Right ventricle myocardium superior (tissue), 1 donor: ENCODE measurements at places on chromosomes 16 and 17. TPM values are rescaled to one million over a fixed set of nuclear protein-coding genes. Genes with fewer than 3 reads are reported as not detected.
A peak's percentile ranks its signal among the peaks of the same experiment; 100 is the strongest.

GRCh38 chr16:50255538-50255937 is 10.8 kb upstream of the ADCY7 start:
- no peak for DNase-seq

GRCh38 chr17:70655176-70655958 is 486.0 kb downstream of the KCNJ2 start:
- DNase-seq: no peak

GRCh38 chr16:77328274-77328673 is 106.6 kb downstream of the ADAMTS18 start:
- DNase-seq: no peak

- DNase-seq: no peak
Measured at GRCh38 chr17:67718325-67718941, 697 bp downstream of the NOL11 start.

DNA sequence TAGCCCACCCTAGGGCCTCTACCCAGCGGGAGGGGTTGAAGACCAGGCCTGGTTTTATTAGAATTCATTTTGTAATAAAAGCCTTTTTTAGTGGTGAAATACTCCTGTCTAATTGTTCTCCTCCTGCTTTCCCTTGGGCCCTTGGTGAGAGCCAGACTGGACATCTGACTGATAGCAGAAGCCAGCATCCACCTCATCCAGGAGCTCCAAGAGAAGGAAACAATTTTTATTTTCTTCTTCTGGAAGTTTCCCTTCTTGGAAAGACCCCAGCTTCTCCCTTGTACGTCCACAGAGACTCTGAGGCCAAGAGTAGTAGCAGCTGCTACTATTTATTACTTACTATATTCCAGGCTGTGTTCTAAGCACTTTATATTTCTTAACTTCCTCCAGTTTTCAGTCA is 4.0 kb upstream of the PHKG2 start:
- DNase-seq: no peak

The OR1F1 gene
- not detected for total RNA-seq

- DNase-seq: peak; percentile 90
Measured at GRCh38 chr16:56637814-56638750, at the start of gene MT1A. TSS of gene MT1A (plus strand) at chr16:56638666. CDS start at chr16:56638739, 73 bp downstream.

- DNase-seq: no peak
Measured at GRCh38 chr17:7971651-7972050, 30.8 kb upstream of the GUCY2D start.

DNA sequence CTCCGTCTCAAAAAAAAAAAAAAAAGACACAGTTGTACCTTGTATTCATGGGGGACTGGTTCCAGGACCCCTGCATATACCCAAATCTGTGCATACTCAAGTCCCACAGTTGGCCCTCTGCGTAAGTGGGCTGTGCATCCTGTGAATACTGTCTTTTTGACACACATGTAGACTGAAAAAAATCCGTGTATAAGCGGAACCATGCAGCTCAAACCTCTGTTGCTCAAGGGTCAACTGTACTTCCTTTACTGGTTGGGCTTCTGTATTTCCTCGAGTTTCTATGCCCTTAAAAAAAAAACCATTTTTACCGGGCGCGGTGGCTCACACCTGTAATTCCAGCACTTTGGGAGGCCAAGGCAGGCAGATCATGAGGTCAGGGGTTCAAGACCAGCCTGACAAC is 52.3 kb downstream of the GRB2 start:
- no peak for DNase-seq

The SLC13A2 gene
- not detected for total RNA-seq

- no peak for DNase-seq
Measured at GRCh38 chr16:88681084-88681680, 5.1 kb downstream of the SNAI3 start.

- DNase-seq: no peak
Measured at GRCh38 chr16:64977206-64977920, 144.5 kb downstream of the CDH11 start.

- DNase-seq: no peak
Measured at GRCh38 chr17:37069087-37069486, 120.3 kb downstream of the AATF start.

The KRTAP4-9 gene
- total RNA-seq: not detected

- peak; percentile 54 for DNase-seq
Measured at GRCh38 chr17:51046514-51047384, 73.9 kb downstream of the SPAG9 start.

DNA sequence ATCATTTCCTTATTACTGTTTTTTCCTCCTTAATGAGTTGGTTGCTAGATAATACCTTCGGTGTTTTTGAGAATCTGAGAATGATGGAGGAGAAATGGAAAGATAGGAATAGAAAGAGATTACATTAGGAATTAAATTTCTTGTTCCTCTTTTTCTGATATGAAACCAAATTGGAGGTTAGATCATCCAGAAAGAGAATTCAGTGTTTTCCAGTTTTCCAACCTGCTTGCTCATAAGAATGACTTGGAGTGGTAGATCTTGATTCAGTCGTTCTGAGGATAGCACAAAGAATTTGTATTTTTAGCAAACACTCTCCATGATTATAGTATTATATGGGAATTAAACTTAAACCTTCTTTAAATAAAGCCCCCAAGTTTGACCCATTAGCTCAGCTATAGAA is 35.9 kb downstream of the PITPNC1 start:
- no peak for DNase-seq

The TNP2 gene
- total RNA-seq: not detected

The TMEM235 gene
- not detected for total RNA-seq

The USH1G gene
- total RNA-seq: not detected

The CCT6B gene
- total RNA-seq: 1.8 TPM

DNA sequence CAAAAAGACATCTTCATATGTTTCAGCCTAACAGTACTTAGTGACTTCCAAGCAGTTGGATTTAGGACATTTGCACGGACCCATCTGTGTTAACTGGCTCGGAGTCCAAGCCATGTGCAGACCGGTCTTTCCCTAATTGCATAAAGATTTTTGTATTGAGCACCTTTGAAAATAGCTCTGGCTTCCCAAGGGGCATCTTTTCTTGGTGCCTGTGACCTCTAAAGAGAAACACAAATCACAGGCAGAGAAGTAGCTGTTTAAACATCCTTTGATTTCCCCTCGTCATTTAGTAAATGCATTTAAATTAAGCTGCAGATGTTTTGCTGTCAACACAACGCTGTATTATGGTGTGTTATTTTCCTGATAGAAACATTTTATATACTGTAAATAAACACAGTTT is 288.2 kb upstream of the SALL1 start:
- DNase-seq: no peak

DNA sequence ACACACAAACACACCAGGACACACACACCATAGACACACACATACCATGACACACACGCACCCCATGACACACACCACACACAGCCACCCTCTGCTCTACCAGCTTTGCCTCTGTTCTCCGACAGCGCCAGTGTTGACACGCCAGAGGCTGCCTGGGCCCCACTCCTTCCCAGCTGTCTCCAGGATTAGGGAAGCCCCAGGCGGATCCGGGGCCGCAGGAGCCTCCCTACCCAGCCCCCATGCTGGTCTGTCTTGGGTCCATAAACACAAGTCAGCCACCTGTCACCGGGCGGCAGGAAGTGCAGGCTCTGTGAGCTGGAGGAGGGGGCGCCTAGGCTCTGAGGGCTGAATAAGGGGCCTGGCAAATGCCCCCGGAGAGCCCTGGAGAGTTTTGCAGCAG is 10.5 kb downstream of the TBC1D16 start:
- peak; percentile 25 for DNase-seq

- DNase-seq: no peak
Measured at GRCh38 chr17:80599546-80600305, 55.1 kb downstream of the RPTOR start.

The GPRC5B gene
- 83.7 TPM for total RNA-seq

The HBA2 gene
- total RNA-seq: 64.7 TPM

DNA sequence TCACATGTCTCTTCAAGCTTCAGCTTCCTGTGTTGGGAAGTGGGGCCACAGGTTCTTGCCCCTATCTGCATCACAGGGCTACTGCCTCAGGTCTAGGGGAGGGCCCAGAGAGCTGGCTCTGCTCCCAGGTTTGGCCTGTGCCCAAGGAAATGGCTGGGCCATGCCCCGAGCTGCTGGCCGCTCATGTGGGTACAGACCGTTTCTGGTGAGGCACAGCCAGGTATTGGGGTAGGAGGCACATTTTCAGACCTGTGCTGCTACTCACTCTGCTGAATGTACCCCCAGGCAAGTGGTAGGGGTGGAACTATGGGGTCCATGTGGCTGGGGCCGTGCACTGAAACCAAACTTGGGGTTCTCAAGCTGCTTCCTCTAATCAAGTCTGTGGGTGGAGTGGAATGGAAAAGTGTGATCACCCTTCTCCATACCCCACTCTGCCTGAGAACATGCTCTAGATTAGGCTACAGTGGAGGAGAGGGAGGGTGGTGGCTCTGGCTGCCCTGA is 4.6 kb downstream of the GAS2L2 start:
- DNase-seq: no peak

The WNT9B gene
- 0.13 TPM for total RNA-seq

DNA sequence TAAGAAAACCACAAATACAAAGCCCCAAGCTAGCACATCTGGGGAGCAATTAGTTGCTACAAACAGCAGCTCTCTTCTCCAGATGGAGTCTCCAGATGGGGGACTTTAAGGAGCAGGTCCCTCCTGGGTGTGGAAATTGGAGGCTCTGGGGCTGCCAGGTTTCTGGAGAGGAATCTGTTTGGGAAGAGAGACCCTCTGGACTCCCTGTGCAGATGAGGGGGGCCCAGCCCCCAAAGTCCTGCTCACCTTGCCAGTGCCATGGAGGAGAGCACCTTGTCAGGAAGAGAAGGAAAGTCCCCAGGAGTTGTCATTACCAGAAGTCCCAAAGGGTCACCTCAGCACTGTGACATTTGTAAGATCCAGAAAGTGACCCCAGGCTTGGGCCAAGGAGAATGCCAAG is 14.8 kb downstream of the TEKT5 start:
- DNase-seq: no peak
